Activated T-helper 17 cell treated with anti-CD3 and anti-CD28 coated beads, Interleukin-2, amount 50 U/mL, for 72 hours (primary cell): ENCODE measurements at places on chromosomes 11 and 22. TPM values are rescaled to one million over a fixed set of nuclear protein-coding genes. Genes with fewer than 3 reads are reported as not detected.

DNA sequence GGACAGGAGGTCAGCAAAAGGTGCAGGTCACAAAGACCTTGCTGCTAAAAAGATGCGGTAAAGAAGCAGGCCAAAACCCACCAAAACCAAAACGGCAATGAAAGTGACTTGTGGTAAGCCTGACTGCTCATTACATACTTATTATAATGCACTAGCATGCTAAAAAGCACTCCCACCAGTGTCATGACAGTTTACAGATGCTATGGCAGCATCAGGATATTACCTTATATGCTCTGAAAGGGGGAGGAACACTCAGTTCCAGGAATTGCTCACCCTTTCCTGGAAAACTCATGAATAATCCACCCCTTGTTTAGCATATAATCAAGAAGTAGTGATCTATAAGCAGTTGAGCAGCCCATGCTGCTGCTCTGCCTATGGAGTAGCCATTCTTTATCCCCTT lies 45.2 kb upstream of the SLC5A12 start:
- ATAC-seq = no peak

The VWA5A gene
- 6.3 TPM for total RNA-seq

- ATAC-seq = no peak
These were observed 2.2 kb downstream of the SLC35C1 start for GRCh38 chr11:45806937-45807791.

GRCh38 chr11:69475141-69475865 lies 6.2 kb upstream of the LINC01488 start:
- ATAC-seq = no peak

DNA sequence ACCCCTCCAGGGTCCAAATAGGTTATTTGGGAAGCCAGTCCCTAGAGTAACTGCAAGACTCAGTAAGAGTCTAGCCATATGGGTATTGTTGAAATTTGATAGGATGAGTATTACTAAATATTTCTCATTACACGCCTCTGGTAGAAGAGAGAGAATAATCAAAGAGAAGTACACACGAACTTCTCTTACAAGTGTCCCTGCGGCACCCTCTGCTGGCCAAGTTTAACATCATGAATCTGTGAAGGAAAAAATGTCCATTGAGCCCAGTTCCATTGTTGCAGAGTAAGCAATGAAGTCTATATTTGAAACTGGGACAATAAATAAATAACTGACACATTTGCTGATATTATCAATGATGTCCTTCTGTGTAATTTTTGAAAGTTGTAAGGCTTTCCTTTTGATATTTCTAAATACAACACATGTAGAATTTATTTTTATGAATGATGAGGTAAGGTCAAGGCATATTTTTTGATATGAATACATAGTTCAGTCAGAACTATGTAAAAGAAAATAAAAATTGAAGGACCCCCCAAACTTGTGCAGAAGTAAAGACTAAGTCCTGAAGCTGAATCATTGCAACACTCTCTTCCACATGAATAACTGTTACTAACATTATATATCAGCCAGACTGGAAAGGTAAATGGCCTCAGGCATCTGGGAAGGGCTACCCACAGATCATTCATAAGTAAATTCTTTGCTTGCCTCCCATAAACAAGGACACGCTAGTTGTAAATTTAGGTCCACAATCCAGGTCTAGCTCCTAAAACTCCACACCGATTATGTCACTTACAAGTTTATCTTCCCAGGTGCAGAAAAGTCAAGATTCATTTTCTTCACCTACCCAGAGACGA lies 10.0 kb downstream of the OR51L1 start:
- no peak for ATAC-seq
